ENCODE measurements at places on chromosomes 12 and 14.

GRCh38 chr12:62660756-62661155, 194.1 kb downstream of the MON2 start:
- DNase-seq, result no peak

DNA sequence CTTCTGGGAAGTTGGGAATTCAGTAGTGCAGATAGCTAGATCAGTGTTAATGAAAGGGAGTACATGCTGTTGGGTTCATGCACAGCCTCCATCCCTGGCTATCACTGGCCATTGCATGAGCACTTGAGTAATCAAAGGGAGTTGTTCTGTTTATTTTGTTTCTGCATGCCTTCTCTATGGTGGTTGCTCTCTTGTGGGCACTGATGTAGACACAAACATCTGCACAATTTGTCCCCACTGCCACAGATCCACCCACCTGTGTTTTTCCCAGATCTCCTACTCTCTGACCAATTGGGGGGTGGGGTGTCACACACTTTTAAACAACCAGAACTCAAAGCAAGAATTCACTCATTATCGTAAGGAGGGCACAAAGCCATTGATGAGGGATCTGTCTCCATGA, 89.7 kb upstream of the DHRS4 start:
- no peak for DNase-seq

GRCh38 chr12:13443028-13443427, 246.5 kb downstream of the EMP1 start:
- DNase-seq, result no peak

DNA sequence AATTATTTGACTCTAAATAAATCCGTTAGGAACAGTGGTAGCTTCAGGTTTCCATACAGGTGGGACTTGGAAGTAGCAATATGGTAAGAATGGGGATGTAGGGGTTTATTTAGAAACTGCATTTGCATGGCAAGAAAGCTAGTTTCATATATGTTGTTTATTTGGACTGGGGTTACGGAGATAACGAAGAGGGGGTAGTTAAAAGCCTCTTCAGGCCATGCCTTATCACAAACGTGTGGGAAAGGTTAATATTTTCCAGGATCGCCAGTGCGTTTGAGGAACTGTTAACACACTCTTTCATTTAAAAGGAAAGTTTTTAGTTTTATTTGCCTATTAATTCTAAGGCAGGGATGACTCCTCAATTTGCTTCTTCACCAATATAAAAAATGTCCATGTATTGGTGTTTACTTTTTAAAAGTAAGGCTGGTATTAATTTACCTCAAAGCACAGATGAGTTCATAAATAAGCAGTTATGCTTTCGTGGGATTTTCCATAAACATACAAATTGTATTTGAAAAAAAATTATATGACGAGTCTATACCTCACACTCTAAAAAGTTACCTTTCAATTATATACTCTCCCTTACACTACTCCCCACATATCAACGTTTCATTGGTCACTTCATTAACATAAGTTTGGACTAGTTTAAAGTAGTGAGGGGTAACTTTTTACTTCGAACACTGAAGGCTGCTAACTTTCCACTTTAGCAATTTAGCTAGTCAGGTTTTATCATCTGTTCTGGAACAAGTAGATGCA, 814 bp downstream of the RAB2B start:
- no peak for DNase-seq

DNA sequence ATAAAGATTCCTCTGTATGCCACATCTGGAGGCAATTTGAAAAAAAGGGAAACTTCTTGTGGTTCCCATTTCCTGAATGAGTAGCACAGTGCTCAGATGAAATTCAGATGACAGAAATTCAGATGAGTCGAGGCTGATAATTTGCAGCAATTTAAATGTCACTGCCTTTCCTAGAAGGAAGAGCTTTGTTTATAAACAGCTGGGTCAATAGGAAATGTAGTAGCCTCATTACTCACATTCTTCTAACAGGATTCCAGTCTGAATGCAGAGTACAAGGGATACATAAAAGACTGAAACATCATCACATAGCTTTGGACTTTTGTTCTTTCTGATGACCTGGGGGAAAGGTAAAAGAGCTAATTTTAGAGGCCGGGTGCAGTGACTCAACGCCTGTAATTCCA, 11.3 kb upstream of the DACT1 start:
- DNase-seq, result no peak

GRCh38 chr14:34300330-34300729, 161.7 kb downstream of the SPTSSA start:
- no peak for DNase-seq

DNA sequence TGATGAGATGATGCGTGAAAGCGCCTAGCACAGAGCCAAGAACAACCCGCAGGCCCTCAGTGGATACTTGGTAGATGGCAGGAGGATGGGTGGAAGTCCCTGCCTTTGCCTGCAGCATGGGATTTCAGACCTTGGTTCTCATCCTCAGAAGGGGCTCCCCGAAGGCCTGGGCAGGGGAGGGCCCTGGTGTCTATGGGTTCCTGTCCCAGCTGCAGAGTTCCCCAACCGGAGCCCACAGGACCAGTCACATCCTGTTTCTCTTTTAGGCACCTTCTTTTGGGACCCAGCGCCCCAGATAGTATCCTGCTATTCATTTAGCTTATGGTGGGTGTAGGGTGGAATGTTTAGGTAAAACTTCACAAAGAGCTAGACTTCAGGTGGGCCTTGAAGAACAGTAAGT, 55.5 kb downstream of the CALM1 start:
- DNase-seq, result no peak

GRCh38 chr12:80401191-80401590, 42.8 kb upstream of the PTPRQ start:
- no peak for DNase-seq

GRCh38 chr14:100069161-100069800, 4.1 kb downstream of the EVL start:
- DNase-seq, result no peak

DNA sequence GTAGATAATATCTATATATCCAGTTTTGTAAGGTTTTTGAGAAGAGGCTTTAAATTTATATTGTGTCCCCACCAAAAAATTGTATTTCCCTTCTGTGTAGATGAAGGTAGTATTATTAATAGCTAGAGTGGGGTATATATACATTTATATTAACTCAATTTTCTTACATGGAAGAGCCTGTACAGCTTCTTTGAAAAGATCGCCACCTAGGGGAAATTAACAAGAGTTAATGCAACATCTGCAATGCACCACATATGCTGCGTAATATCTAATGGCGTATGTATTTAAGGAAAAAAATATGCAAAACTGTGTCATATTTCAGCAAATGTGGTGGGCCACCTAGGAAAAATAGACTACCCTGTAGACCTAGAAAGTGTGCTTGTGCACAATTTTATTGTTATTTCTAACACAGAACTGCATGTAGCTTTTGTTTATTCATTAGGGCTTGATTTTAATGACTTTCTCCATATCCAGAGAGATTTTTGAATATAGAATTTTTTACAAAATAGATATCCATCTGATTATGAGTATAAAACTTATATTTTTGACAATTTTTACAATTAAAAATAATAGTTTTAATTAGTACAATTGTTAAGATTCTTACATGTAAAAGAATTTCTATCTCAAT, 14.0 kb downstream of the CCER1 start:
- DNase-seq, result no peak

- no peak for DNase-seq
Observed at GRCh38 chr12:116339800-116340371, 62.4 kb upstream of the MED13L start.

GRCh38 chr12:48995086-48995879, 3.9 kb downstream of the DDN start:
- DNase-seq, result peak; percentile 67

DNA sequence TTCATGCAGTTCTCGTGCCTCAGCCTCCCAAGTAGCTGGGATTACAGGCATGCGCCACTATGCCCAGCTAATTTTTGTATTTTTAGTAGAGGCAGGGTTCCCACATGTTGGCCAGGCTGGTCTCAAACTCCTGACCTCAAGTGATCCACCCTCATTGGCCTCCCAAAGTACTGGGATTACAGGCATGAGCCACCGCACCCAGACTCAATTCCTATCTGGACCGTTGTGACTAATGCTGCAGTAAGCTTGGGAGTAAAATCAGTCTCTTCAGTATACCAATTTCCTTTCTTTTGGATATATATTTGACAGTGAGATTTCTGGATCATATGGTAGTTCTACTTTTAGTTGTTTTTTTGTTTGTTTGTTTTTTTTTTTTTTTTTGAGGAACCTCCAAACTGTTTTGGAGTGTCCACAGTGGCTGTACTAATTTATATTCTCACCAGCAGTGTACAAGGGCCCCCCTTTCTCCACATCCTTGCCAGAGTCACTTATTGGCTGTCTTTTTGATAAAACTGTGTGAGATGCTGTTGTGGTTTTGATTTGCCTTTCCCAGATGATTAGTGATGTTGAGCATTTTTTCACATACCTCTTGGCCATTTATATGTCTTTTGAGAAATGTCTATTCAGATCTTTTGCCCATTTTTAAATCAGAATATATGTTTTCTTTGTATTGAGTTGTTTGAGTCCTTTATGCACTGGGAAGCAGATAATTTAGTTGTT, 37.3 kb upstream of the EVL start:
- no peak for DNase-seq

DNA sequence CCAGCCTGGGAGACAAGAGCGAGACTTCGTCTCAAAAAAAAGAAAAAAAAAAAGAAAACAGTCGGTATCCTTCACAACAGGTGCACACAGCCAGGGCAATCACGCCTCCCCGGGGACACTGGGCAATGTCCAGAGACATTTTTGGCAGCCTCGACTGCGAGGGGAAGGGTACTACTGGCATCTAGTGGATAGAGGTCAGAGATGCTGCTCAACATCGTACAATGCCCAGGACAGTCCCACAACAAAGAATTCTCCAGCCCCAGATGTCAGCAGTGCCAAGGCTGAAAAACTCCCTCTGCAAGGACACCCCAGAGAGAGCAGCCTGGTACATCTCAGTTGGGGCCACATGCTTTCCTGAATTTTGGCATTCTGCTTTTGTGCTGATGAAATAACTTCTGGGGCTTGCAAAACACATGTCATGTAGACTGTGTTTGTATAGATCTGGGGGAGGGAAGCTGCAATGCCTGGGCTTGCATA, 21.5 kb downstream of the ALDH2 start:
- no peak for DNase-seq

- no peak for DNase-seq
Observed at GRCh38 chr14:60668431-60669112, 19.3 kb upstream of the SIX1 start.

DNA sequence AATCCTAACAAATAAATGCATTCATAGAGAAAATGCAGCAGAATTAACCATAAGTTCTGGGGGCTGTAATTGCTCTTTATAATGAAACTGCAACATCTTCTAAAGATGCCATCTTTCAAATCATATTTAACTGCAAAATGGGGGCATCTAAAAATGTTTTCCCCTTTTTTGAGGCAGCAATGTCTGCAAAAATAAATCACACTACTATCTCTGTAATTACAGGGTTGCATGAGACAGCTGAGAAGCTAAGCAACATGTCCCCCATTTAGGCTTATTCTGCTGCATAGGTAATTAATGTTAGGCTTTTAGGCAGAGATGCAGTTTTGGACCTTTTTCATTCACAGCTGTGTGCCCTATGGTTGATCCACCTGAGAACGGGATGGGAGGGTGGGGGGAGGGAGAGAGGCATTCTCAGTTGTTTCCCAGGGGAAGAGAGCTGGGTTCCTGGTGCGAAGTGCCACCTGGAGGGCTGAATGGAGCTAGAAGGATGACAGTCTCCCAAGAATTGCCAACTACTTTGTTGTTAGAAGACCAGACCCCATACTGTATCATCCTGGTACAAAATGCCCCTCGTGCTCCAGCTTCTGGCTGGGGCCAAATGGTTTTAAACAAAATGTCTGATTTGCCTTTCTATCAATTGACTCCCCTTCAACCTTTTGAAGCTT, 154.2 kb downstream of the APAF1 start:
- no peak for DNase-seq

DNA sequence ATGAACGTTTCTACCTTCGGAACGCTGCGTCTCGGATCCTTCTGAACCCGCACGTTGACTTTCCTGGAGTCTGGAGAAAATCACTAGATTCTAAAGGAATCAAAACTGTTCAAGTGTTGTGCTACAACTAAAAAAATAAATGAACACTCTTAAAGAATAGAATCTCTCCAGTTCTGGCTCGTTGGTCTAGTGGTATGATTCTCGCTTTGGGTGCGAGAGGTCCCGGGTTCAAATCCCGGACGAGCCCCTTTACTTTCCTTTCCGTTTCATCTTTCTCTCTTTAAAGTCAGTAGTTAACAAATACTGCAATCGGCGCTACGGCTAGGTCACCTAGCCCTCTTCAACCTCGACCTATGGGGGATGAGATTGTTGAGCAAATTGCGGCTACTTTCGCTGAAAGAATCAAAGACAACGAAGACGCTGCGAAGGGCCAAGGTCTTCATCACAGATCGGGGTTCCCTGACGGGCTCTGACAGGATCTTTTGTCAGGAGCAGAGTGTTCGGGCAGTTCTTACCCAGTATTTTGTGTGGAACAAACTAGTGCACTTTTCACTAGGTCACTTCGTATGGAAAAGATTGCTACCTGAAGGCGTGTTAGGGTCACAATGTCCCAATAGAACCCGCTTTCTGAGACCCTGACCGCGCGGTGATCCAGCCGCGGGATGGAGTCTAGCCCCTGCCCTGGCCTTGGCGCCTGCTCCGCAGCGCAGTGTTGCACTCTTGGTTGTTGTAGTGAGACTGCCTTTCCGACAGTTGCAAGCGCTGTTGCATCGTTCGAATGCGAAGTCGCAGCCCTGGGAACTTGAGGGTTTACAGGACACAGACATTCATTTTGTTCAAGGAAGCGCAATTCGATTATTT, 8.4 kb downstream of the OR6S1 start:
- peak; percentile 67 for DNase-seq

- no peak for DNase-seq
Observed at GRCh38 chr14:20667957-20668356, 16.4 kb upstream of the RNASE4 start.

DNA sequence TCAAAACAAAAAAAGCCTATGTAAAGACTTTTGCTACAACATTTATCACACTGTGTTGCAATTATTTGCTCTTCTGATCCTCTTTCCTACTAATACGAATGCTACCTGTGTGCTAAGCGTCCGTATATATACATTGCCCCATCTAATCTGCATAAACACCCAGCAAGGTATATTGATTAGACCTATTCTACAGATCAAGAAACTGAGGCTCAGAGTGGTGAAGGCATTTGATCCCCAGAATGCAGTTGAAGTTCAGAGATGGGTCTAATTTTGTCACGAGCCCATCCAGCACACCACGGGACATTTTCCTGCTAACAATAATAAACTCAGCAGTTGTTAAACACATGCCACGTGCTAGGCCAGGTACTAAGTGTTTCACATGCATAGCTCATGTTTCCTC, 25.1 kb upstream of the CORO1C start:
- DNase-seq, result no peak

DNA sequence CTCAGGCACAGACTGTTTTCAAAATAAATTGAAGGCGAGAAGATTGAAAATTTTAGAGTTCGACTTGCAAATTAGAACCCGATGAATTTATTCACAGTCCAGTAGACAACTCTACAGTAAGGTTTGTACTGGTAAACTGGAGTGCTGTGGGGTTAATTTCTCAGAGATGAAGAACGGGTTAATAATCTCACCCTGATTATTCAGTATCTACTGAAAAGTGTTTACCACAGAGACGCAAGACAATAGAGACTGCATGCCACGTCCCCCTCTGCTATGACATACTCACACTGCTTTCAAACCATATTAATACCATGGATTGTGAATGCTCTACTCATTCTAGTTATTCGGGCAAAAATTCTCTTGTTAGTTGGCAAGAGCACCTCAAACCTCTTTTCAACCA, 36.1 kb downstream of the CFL2 start:
- no peak for DNase-seq

Measured in activated T-cell treated with anti-CD3 and anti-CD28 coated beads, Interleukin-2, amount 50 U/mL, for 1 hour (primary cell).